ENCODE measurements at places on chromosomes 5 and 9. TPM values are rescaled to one million over a fixed set of nuclear protein-coding genes. Genes with fewer than 3 reads are reported as not detected.

The PCDHGB2 gene
- total RNA-seq, result 4.6 TPM

The MSX2 gene
- total RNA-seq, result 3.8 TPM

The GLRA1 gene
- not detected for total RNA-seq

The LPCAT1 gene
- 15.0 TPM for total RNA-seq

The TRIM41 gene
- 5.9 TPM for total RNA-seq

The ENTREP1 gene
- not detected for total RNA-seq

- no peak for DNase-seq
Measured at GRCh38 chr9:124550072-124550471, 42.9 kb upstream of the NR5A1 start.

DNA sequence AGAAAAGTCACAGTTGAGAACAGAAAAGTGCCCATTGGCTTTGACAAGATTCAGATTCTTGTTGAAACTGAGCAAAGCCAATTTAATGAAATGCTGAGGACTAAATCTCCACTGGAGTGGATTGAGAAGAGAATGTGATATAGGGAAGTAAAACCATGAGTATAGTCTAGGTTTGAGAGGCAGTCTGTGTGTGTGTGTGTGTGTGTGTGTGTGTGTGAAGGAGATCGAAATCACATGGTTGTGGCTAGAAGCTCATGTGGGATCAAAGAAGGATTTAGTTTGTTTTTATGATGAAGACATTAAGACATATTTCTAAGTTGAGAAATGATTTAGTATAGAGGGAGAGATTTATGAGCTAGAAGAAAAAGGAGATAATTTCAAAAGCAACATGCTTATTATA is 275.7 kb upstream of the DAB2 start:
- no peak for DNase-seq

- DNase-seq, result no peak
Measured at GRCh38 chr5:116740771-116741170, 166.1 kb upstream of the SEMA6A start.

DNA sequence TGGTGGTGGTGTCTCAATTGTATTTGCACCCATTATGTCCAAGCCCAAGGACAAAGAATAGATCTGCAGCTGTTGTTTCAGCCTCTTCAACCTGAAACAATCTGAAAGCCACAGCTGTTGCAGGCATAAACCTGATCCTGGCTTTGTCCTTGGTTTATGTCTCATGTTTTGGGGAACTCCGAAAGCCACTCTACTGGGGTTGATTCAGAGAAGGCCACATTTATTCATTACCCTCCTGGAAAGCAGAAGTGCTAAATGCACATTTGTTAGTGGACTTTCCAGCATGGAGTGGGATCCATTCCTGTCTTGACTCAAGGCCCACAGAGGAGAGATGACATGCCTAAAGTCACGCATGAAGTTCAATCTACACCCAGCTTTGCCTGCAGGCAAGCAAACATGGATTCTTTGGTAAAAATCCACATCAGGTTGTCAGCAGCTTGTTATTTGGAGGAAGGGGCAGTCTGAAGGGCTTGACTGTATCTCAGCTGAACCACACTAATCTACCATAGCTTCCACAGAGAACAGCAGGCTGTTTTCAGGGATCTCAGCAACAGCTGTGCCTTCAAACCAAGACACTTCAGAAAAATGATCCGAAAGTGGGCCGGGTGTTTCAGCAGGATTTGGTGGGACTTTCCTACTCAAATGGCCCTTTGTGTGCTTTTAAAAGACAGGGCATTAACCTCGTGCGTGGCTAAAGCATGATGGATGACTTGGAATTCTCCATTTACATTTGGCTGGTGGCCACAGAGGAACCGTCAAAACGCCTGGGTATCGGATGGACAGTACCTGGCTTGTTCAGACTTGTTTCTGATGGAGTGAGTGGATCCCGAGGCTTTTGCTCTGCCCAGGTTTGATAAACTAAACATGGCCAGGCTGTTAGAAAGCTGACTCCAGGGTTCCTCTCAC is 36.2 kb upstream of the ADAM19 start:
- DNase-seq, result peak; percentile 54

DNA sequence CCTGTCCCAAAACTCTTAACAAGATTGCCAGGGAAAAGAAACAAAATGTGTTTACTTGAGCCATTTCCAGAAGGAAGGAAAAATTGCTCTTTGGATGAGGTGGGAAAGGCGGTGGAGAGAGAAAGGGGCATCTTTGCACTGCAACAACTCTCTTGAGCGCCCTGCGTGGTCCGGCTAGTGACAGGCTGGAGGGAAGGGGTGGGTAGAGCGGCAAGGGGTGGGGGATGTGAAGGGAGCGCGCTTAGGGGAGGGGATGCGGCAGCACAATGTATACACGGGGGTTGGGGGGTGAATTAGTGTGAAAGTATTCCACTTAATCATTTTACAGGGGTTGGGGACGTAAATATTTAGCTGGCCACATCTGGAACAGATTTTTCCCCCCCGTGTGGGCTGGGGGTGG is 1.3 kb downstream of the FGF10 start:
- no peak for DNase-seq

- DNase-seq, result no peak
Measured at GRCh38 chr9:15354713-15355112, 47.7 kb upstream of the TTC39B start.

- no peak for DNase-seq
Measured at GRCh38 chr9:128213746-128214497, 10.7 kb downstream of the DNM1 start.

DNA sequence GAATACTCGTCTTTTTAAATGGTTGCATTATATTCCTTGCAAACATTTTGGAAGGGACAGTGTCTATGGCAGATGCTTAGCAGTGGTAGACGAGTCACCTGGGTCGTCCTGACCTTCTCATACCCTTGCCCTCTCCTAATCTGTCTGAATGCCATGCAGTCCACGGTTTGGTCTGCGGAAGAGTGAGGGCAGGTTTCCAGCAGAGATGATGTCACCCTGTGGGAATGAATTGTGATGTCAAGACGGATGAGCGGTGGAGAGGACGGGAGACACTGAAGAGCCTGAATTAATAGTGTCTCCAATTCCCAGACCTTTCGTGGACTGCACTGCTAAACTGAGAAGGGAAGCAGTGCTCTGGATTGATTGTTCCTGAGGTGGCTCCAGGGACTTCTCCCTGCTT is 329.0 kb upstream of the PANK3 start:
- no peak for DNase-seq

Measured in RPMI7951 (cell line).